ENCODE measurements at places on chromosomes 1 and 21.
A peak's percentile ranks its signal among the peaks of the same experiment; 100 is the strongest.

DNA sequence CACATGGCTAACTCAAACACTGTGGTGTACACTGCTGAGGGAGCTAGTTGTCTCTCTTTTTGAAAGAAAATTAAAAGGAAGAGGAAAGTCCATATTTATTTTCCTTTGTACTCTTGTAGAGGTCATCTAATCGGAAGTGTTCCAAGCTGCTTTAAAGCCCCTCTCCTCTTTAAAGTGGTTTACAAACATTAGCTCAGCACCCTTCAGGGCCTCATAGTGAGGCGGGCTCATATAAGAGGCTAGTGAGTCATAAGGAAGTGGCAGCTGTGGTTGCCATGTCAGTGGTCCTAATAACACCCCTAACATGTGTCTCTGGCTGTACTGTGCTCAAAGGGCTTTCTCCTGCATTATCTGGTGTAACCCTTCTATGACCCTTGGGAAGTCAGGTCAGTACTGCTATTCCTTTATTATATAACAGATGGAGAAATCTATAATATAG is 104.4 kb upstream of the SERBP1 start:
- peak; percentile 65 for DNase-seq

GRCh38 chr1:188689542-188689941 is 1788.1 kb downstream of the BRINP3 start:
- peak; percentile 44 for DNase-seq

DNA sequence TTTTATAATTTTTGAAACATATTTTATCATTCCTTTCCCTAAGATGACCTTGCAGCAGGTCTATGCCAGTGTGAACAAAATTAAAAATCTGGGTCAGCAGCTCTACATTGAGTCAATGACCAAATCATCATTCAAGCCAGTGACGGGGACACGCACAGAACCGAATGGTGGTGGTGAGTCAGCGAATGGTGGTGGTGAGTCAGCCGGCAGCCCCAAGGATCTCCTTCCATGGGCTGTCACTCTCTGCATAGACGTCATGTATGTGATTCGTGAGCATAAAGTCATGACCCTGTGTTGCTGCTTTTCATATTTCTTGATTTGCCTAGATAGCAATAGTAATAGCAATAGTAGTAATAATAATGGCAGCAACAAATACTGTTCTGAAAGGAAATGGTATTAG is 26.3 kb downstream of the PER3 start:
- DNase-seq = peak; percentile 94

- DNase-seq = peak; percentile 97
Observed at GRCh38 chr1:19009882-19010321, 53.4 kb upstream of the IFFO2 start.

DNA sequence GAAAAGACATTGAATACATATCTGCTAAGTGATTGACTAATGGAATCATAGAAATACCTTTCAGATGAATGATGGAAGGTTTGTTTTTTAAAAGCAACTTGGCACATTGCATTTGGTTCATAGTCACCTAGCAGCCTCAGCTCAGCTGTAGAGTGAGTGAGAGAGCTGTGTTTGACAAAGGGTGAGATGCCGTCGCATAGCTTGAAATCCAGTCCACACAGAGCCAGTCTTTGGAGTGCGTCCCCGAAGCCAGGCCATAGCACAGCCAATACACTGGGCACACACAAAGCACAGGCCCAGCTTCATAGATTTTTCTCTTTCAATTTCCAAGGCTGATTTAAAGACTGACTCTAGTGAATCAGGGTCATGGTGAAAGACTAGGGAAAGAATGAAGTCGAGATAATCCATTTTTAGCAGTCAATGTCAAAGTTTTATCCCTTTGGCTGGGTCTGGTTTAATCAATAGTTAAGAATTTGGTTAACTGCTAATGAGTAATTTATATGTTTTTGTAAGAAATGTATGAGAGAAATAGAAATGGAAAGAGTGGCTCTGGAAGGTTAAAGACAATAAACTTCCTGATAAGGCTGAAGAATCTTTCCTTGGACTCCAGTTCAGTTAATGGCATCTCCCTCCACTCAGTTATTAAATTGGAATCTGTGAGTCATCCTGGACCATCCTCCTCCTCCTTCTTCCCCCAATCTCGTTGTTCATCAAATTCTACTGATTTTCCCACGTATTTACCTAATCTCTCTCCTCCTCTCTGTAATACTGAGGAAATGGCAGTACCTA is 101.2 kb upstream of the IRF2BP2 start:
- DNase-seq = peak; percentile 18

- DNase-seq = peak; percentile 13
Observed at GRCh38 chr1:55584526-55585401, 369.6 kb upstream of the USP24 start.

DNA sequence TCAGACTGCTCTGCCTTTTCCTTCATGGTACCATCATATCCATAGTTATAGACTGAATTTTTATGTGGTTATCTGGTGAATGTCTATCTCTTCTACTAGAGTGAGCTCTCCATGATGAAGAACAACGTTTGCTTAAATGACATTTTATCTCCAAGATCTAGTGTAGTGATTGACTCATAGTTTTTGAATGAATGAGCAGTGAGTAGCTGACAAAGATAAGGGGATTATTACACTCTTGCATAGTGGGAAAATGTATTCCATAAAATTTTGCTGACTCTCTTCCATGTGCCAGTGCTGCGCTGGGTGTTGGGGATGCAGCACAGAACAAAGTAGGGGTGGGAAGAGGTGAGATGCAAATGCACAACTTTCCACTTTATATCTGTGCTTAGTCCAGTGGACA is 147.7 kb downstream of the TGFB2 start:
- DNase-seq = peak; percentile 78

DNA sequence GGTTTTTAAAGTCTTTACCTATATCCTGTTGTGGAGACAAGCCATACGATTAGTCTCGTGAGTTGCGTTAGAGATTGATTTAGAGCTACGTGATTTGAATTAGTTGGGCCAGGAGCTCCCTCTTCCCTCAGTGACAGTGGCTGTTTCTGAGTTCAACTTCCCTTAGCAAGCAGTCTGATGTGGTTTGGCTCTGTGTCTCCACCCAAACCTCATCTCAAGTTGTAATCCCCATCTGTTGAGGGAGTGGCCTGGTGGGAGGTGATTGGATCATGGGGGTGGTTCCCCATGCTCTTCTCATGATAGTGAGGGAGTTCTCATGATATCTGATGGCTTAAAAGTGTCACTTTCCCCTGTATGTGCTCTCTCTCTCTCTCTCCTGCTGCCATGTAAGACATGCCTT is 192.9 kb upstream of the PTGFR start:
- DNase-seq = no peak

DNA sequence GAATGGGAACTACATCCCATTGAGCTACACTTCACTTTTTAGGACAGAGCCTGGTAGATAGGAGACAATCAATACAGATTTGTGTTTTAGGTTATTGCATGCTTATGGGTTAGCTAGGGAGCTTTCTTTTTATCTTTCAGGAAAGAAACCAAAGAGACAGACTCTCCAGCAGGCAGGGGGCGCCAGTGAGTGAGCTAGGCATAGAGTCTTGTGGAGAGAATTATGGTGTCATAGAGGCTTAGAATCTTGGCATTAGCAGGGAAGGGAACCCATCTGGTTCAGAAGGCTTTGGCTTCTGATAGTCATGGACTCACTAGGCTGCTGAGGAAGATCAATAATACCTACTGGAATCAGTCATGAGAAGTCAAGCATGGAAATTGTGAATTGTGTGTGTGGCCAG is at the start of gene SMCP:
Gene SMCP (plus strand): TSS at position 281 of the 400 bp plus-strand sequence. CDS start 6,101 bp downstream, outside the sequence.
- peak; percentile 31 for DNase-seq

DNA sequence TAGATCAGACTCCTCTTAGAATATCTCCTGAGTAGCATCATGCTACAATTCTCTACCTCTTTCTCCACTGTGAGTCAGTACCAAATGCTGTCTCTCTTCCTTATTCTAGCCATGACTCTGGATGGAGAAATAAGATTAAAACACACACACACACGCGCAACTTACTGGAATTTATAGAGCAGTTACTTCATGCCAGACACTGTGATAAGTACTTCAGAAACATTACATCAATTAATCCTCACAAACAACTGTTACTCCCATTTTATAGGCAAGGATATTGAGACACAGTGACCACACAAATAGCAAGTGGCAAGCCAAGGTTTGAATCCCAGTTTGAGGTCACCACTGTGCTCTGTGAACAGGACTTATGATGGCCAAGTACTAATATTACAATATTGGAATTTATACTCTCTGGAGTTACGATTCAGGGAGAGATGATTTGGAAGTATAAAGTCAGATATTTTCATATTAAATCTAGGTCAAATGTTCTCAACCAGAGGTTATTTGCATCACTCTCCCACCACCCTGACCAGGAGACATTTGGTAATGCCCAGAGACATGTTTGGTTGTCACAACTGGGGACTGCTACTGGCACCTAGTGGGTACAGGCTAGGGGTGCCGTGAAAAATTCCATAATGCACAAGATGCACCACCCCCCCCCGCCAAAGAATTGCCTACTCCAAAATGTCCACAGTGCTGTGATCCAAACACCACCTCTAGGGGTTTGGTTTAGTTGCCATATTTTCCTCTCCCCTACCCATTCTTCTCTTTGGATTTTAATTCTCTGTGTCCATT is 221.6 kb downstream of the LTN1 start:
- DNase-seq = no peak

- DNase-seq = no peak
Observed at GRCh38 chr21:25911730-25912401, 177.1 kb downstream of the GABPA start.

DNA sequence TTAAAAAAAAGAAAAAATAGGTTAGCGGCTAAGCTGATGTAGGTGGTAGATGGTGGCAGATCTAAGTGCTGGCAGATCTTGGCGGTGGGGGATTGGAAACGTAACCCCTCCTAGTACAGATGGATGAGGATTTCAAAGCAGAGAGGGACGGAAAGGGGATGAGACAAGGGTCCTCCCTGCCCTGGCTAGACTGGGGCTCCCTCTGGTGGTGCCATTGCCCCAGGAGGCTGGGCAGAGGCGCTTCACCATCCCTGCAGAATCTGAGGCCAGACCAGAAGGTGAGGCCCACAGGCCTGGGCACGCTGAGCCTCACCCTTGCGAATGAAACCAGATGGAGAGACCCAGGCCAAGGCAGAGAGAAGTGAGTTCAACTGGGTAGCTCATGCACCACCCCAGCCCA is 7.0 kb upstream of the PLEKHA6 start:
- DNase-seq = peak; percentile 38

DNA sequence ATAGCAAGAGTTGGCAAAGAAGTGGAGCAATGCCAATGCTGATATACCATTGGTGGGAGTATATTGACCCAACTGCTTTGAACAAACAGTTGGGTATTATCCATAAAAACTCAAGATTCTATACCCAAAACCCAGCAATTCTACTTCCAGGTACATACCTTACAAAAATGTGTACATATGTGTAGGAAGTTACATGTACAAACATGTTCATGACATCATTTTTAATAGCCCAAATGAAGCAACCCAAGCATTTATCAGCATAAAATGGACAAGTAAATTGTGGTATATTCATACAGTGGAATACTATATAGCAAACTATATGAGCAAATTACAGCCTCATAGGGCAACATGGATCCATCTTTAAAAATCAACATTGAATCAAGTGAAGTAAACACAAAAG is 20.9 kb downstream of the RWDD3 start:
- DNase-seq = no peak

- no peak for DNase-seq
Observed at GRCh38 chr1:248348475-248348874, at the start of gene OR14C36. TSS of gene OR14C36 (plus strand) at chr1:248348775. CDS start at chr1:248348775, 0 bp downstream.

DNA sequence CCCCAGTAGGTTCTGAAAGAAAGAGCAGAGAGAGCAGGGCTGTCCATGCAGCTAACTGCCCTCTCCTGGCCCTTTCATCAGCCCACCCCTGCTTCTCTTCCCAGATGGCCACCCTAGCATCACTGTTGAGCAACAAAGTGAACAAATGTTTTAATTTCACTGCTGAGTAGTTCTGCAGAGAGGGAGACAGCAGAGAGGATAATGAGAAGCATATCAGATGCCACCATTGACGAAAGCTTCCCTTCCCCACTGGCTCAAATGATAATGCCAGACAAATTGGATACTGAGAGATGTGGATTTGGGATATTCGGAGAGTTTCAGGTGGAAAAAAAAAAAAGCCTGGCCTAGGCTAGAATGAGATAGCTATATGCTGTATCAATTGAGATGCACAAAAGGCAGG is 46.8 kb downstream of the ZBTB40 start:
- no peak for DNase-seq

GRCh38 chr1:202998836-202999750 is 8.1 kb upstream of the TMEM183A start:
- DNase-seq = peak; percentile 71

GRCh38 chr21:35475762-35476161 is 426.7 kb upstream of the RUNX1 start:
- DNase-seq = peak; percentile 61

DNA sequence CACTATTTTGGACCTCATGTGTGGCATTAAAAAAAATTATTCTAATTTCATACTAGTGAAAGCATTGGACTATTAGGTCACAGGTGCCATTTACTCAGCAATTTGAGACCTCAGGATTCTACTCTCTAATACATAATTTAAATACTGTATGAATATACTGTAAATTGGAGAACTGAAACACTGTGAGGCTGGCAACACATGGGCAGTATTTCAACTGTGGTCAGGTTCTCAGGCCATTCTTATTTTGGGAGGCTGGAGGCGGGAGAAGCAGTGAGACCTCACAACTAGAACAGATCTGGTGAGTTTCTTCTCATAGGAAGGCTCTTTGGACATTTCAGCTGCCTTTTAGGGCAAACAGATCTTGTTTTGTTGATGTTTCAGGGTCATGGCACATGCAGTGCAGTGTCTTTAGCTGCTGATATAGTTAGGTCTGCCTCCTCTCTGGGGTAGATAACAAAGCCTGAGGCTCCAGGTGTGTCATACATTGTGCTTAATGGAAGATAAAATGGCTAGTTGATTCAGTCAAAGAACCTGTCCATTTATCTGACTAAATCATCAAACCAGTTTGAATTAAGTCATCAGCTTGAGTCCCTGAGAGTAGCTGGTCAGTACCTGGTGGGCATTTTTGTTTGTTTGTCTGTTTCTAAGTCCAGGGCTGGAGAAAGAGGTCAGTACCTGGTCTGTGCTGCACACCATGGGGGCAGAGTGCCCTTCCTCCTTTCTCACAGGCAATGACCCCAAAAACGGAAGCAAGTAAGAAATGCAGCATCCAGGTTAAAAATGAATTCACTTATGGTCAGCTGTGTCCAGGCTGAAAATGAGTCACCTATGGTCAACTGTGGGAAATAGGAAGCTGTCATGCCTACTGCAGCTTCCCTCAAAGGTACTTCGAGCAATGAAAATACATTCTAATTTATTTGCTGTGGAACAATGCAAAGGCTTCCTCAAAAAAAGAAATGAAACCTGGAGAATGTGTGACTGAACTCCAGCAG is 216.2 kb downstream of the SDCCAG8 start:
- peak; percentile 35 for DNase-seq

Data from ELR (cell line).